ENCODE measurements at places on chromosomes 7 and 10.

DNA sequence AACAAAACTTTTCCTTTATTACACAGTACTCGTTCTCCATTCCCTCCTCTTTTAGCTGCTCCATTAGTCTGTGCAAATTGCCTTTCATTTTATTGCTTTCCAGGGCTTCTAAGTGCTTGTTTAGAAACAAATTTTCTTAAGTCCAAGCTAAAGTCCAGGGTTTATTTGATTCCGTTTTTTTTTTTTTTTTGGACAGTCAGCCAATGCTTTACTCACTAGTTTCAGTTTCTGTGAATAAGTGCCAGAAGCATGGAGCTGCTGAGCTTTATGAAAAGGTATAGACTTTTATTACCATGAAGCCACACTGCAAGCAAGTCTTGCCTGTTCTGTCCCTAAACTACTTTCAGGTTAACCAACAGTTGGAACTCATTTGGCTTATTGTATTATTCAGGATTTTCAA lies 455.0 kb downstream of the GFRA1 start:
- no peak for DNase-seq
- no peak overlapping the region for H3K27ac ChIP-seq

DNA sequence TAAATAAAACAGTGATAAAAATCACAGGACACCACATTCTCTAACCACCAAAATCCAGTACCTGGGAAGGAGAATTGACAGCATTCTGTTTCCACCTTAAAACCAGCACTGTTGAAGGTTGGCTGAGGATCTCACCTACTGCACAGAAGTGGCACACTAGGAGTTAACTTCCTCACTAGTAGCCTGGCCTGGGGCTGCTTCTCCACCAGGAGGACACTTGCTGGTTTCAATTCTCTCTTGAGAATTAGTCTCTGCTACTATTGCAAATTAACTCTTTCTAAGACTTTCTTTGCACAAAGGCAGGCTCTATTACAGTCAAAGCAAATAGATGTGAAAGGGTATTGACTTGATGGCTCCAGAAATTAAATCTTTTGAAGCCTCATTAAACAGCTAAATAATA lies 2.3 kb upstream of the CTTNBP2 start:
- no peak for DNase-seq
- no peak overlapping the region for H3K4me3 ChIP-seq
- no peak overlapping the region for H3K27ac ChIP-seq
- H3K4me1 ChIP-seq, result no peaks in the 10 kb centered on the region
- peaks cover 17% of the 10 kb centered on the region for H3K27me3 ChIP-seq

- no peaks in the 10 kb centered on the region for H3K4me1 ChIP-seq
- H3K36me3 ChIP-seq, result peaks cover 6% of the 10 kb centered on the region
- no peak overlapping the region for H3K27ac ChIP-seq
- DNase-seq, result no peak
- no peaks in the 10 kb centered on the region for H3K27me3 ChIP-seq
Measured at GRCh38 chr10:112605063-112605462, 158.0 kb downstream of the VTI1A start.

GRCh38 chr10:62707810-62708209 lies 96.7 kb upstream of the ADO start:
- no peaks in the 10 kb centered on the region for H3K36me3 ChIP-seq
- no peak overlapping the region for H3K4me3 ChIP-seq
- H3K4me1 ChIP-seq, result no peaks in the 10 kb centered on the region
- H3K27ac ChIP-seq, result no peak overlapping the region

GRCh38 chr7:19362099-19362498 lies 216.9 kb upstream of the FERD3L start:
- no peak overlapping the region for H3K4me3 ChIP-seq
- H3K27me3 ChIP-seq, result no peaks in the 10 kb centered on the region
- no peaks in the 10 kb centered on the region for H3K36me3 ChIP-seq
- H3K4me1 ChIP-seq, result no peaks in the 10 kb centered on the region

GRCh38 chr10:123227706-123228105 lies 73.5 kb downstream of the BUB3 start:
- H3K27me3 ChIP-seq, result no peaks in the 10 kb centered on the region
- no peaks in the 10 kb centered on the region for H3K4me1 ChIP-seq
- no peak for DNase-seq
- no peak overlapping the region for H3K4me3 ChIP-seq
- H3K36me3 ChIP-seq, result no peaks in the 10 kb centered on the region
- H3K27ac ChIP-seq, result no peak overlapping the region

- H3K36me3 ChIP-seq, result no peaks in the 10 kb centered on the region
- H3K4me3 ChIP-seq, result no peak overlapping the region
- H3K27me3 ChIP-seq, result no peaks in the 10 kb centered on the region
- no peaks in the 10 kb centered on the region for H3K4me1 ChIP-seq
- H3K27ac ChIP-seq, result no peak overlapping the region
- no peak for DNase-seq
Measured at GRCh38 chr7:104444017-104444416, 115.6 kb downstream of the LHFPL3 start.
